ENCODE measurements at places on chromosomes 2 and 18.
A peak's percentile ranks its signal among the peaks of the same experiment; 100 is the strongest.

DNA sequence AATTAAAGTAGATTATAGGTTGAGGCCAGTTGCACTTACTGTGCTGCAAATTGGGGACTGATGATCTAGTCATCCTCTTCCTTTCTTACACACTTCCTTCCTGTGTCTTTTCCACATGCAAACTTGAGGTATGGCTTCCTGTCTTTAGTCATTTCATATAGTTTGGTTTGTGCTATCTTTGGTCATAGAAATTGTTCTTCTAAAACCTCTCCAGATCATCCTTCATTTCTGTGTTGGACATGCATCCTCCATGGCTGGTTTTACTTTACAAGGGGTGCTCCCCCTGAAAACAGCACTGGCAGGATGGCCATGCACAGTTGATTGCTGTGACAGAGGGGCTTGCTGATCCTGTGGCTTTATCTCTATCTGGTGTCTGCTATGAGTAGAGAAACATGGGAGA is 36.5 kb downstream of the MGAT5 start:
- DNase-seq = no peak

GRCh38 chr2:48768669-48769068 is 13.1 kb upstream of the LHCGR start:
- no peak for DNase-seq

GRCh38 chr18:66077066-66077465 is 326.3 kb downstream of the CDH7 start:
- no peak for DNase-seq

DNA sequence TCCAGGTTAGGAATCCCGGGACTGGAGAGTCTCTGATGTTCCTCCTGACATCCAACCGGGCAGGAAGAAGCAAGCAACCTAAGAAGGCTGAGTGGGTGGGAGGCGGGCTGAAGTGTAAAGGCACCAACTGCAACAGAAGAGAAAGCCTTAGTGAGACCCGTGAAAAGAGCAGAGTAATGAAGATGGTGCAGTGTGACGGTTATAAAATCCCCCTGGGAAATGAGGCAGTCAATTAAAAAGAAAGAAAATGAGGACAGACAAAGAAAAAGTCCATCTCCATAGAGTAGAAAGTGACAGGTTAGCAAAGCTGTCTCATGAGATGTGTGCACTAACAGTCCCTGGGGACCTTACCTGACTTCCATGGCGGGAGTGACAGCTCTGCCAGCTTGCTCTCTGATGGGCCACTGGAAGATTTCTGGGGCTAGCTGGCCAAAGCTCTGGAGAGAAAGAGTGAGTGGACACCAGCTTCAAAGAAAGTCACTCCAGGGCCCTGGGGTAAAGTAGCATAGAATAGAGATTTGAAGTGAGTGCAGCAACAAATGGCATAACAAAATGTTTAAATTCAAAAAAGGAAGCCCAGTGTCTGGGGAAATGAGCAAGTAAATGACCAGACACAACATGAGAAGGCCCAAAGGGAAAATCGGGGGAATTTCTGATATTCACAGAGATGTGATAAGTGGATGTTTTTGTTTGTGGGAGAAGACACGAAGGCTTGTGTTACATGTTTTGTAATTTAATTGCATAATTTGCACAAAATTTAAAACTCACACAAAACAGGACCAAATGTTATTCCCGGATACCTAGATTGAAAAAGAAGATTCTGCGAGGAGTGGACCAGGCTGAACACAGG is 44.1 kb upstream of the IGFBP2 start:
- DNase-seq = no peak

DNA sequence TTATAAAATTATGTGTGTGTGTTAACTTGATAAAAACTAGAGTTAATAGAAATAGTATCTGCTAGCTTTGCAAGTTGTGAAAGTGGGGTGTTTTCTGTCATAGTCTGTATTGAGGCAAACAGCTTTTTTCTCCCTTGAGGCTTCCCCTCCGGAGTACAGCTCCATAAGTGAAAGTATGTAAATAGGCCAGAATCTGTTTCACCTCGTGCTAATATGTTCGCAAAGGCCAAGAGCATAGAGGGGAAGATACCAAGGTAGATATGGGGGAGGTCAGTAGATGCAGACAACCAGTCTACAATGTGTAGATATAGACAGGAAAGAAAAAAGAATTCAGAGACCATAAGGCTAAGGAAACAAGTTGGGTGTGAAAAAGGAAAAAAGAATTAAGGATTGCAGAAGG is 72.9 kb downstream of the PTRHD1 start:
- no peak for DNase-seq

DNA sequence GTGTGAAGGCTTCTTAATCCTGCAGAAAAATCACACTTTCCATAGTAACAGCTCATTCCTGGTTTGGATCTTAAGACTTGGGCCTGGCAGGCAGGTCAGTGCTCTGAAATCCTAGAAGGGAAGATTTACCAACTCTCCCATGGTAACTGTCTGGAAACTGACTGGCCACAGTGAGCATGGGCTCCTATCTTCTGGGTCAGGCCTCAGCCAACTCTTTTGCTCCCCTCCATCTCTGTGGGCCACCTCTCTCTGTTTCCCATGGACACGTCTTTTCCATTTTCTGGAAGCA is 86.7 kb downstream of the ACAA2 start:
- no peak for DNase-seq

- DNase-seq = no peak
Observed at GRCh38 chr18:62399276-62399675, 74.2 kb downstream of the TNFRSF11A start.

- no peak for DNase-seq
Observed at GRCh38 chr2:201185863-201186262, 2.9 kb downstream of the CASP10 start.

- no peak for DNase-seq
Observed at GRCh38 chr2:32954206-32954605, 7.5 kb downstream of the LTBP1 start.

- no peak for DNase-seq
Observed at GRCh38 chr18:9287036-9287435, 47.5 kb upstream of the TWSG1 start.

- no peak for DNase-seq
Observed at GRCh38 chr2:60573251-60573650, 19.8 kb upstream of the BCL11A start.

DNA sequence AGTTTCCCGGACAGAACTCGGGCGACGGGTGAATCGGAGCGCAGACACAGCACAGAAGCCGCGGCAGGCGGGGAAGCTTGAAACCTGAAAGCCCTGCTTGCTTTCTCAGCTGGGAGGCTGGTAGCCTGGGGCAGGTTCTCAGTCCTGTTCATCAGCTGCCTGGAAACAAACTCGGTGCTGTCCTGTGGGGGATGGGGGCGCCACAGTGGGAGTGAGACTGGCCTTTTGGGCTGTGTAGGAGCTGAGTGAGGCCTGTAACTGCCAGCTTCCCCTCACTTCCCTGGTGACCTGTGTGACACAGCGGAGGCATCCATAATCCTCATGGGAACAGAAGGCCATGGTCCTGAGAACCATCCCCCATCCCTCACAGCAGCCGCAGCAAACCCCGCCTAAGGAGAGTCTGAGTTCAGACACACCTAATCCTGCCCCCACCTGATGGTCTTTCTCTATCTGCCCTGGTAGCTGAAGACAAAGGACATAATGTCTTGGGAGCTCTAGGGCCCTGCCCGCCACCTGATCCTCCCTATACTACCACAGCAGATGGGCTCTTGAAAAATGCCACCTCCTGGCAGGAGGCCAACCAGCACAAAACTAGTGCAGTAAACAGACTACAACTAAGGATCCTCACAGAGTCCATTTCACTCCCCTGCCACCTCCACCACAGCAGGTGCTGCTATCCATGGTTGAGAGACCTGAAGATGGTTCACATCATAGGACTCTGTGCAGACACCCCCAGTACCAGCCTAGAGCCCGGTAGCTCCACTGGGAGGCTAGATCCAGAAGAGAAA is 52.7 kb upstream of the LDLRAD4 start:
- no peak for DNase-seq

DNA sequence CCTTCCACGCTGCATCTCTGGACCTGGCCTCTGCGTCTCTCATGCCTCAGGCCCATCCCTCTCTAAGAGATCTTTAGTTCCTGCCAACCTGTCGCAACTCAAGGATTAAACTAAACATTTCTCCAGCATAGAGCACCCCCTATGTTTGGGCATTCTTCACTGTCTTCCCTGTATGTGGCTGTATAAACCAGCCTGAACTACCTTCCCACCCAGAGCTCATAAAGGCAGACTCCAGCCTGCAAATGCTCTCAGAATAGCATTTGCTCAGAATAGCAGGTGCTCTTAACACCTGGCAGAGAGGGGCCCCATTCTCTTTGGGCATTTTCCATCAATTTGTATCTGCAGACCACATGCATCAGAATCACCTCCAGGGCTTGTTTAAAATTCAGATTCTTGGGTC is 83.4 kb downstream of the EHD3 start:
- no peak for DNase-seq

GRCh38 chr2:238896641-238897040 is 48.8 kb downstream of the TWIST2 start:
- DNase-seq = no peak

DNA sequence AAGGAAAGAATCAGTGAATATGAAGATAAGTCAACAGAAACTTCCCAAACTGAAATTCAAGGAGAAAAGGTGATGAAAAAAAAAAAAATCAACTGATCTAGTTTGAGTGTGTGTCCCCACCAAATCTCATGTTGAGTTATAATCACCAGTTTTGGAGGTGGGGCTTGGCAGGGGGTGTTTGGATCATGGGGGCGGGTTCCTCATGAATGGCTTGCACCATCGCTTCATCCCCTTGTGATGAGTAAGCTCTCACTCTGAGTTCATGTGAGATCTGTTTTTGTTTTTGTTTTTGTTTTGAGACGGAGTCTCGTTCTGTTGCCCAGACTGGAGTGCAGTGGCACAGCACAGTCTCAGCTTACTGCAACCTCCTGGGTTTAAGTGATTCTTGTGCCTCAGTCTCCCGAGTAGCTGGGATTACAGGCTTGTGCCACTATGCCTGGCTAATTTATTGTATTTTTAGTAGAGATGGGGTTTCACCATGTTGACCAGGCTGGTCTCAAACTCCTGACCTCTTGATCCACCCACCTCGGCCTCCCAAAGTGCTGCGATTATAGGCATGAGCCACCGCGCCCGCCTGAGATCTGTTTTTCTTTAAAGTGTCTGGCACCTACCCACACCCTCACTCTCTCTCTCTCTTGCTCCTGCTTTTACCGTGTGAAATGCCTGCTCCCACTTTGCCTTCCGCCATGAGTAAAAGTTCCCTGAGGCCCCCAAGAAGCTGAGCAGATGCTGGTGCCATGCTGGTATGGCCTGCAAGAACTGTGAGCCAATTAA is 4.0 kb upstream of the SLC66A2 start:
- DNase-seq = no peak

- peak; percentile 60 for DNase-seq
Observed at GRCh38 chr2:237674731-237675276, 47.4 kb downstream of the LRRFIP1 start.

DNA sequence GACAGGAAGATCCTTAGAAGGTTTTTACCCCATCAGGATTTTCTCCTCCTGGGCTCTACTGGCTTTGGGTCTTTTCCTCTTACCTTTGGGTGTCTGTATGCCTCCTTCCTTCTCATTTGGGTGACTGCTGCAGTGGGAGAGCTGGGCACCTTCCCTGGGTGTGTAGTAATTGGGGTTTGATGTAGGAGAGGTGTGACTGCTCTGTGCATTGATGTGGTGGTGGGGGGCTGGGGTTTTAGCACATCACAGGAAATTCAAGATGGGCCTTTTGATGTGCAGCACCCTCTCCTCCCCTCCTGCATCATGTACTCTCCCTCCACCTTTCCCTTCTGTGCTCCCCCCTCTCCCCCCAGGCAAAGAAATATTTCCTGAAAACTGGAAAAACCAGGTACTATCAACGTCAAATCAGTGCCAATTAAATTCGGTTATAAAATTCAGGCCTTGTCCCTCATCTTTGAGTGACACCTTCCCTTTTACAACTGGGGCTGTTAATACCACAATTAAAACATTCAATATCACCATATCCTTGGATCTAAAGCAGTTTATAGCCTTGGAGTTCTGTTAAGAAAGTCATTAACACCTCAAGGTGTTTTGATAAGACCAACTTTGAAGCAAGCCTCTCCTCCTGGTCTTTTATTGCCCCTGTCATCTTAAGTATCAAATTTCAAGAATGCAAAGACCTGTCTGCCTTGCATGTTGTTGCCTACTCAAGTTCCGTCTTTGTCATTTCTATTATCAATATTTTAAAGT is 23.3 kb downstream of the EDAR start:
- DNase-seq = peak; percentile 14

DNA sequence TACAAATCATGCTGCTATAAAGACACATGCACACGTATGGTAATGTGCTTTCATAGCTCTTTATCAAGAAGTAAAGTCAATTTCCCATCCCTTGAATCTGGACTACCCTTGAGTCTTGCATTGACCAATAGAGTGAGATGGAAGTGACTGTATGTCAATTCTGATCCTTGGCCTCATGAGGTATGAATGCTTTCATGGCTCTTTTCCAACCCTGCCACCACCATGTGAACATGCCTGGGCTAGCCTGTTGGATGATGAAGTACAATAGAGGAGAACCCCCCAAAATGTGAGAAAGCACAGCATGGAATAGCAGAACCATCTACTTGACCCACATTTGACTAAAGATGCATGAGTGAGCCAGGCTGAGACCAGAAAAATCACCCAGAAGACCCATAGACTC is 237.0 kb downstream of the NYAP2 start:
- DNase-seq = no peak

DNA sequence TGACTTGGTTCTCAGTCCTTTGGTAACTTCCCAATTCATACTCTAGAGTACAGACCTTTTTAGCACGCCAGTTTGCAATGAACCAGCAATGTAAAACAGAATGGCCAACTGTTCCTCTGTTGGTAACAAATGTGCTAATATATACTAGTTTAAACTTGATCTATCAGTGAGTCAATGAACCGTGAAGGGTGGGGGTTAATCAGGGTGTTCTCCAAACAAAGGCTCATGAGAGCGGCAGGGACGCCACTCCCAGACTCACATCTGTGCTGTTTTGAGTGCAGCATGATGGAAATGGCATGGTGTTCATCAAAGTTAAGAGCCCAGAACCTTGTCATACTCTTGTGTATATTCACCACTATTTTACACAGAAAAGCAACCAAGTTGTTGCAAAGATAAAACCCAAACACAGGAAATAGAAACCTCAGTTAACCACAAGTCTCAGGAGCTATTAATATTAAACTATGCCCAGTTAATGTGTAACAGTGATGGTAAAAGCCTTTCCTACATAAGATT is 70.3 kb downstream of the CERKL start:
- DNase-seq = no peak

DNA sequence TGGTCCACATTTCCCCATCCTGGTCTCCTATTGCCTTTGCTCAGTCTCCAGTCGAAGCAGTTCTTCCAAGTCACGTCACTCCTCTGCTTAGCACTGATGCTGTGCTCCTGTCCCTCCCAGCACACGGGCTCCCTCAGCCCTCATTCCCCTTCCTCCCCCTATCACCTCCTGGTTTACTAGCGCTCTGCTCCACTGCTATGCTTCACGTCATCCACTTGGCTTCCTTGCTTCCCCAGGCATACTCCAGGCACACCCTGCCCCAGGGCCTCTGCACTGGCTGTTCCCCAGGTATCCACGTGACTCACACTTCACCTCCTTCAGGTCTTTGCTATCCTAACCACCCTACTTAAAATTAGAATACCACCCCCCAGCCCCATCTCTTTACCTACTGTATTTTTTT is 269.3 kb downstream of the GLI2 start:
- DNase-seq = no peak
